ENCODE measurements at places on chromosomes 13 and 19.

DNA sequence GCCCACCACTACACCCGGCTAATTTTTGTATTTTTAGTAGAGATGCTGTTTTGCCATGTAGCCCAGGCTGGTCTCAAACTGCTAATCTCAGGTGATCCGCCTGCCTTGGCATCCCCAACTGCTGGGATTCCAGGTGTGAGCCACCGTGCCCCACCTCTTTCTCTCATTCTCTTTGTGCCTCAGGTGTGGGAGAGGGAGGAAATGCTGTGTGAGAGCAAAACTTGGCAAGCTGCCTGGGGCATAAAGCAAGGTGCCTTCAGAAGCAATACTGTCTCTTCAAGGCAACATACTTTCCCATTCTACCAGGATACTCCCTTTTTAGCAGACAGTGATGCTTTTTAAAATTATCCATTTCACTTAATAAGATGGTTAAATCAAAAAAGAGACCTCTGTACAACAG is 53.2 kb upstream of the RFC3 start:
- DNase-seq, result peak; percentile 48

- no peak for DNase-seq
Observed at GRCh38 chr13:79662882-79663281, 181.9 kb downstream of the NDFIP2 start.

DNA sequence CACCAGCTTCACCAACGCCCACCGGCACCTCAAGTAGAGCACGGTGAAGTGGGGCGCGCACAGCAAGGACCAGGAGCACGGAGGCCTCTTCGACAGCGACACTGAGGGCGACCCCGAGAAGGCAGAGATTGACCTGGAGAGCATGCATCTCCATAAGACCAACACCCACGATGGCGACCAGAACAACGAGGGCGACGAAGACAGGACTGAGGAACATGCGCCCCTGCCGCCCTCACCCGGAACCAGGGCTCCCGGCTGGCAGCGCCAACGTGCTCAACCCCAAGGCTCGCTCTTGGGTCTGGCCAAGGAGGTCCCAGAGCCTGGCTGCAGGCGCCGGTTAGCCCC is 18.5 kb upstream of the RNF17 start:
- DNase-seq, result no peak

GRCh38 chr19:52660981-52661380 is 22.8 kb upstream of the ZNF83 start:
- no peak for DNase-seq

DNA sequence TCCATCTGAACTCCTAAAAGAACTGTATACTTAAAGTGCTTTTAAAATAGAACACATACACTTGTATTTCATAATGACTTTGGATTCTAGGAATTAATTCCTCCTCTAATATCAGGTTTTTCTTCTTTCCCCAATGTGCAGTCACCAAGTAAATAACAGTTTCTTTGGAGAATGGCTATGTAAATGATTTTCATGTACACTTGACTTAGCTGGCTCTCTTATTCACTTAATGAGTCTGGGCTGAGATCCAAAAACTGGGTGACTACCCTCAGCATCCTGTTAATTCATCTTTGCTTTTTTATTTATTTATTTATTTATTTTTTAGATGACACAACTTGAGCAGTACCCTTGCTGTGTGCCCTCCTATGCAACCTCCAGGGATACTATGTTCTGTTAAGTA is 1003.7 kb downstream of the SLITRK1 start:
- peak; percentile 56 for DNase-seq

DNA sequence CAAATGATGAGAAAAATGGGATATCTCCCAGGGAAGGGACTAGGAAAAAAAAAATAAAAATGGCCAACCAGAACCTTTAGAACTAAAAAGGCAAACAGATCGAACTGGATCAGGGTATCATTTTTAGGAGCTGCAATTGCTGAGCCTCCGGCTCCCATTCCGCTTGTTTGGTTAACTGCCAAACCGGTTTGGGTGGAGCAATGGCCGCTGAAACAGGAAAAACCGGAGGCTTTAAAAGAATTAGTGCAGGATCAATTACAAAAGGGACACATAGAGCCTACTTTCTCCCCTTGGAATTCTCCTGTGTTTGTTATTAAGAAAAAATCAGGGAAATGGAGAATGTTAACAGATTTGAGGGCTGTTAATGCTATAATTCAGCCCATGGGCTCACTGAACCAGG is 12.7 kb upstream of the ZNF443 start:
- DNase-seq, result no peak

- peak; percentile 44 for DNase-seq
Observed at GRCh38 chr13:93356469-93356868, 129.9 kb downstream of the GPC6 start.

GRCh38 chr19:35436477-35437405 is 11.3 kb upstream of the FFAR2 start:
- no peak for DNase-seq

DNA sequence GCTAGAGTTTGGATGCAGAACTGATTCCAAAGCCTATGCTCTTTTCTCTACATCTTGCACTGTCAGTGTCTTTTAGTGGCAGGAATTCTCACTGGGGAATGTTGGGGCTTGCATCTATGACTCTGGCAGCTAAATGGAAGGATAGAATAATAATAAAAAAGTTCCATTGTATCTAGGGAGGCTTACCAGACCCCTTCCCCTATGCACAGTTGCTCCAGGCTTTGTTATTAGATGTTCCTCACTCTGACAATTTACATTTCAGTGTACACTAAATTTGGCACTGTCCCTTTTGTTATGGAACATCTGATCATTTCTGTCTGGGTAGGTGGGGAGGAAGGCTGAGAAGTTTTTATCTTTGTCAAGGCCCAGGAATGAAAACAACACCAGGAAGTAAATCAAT is 3.7 kb upstream of the TRIM13 start:
- no peak for DNase-seq

GRCh38 chr13:43877766-43878165 is 1.8 kb downstream of the CCDC122 start:
- no peak for DNase-seq

DNA sequence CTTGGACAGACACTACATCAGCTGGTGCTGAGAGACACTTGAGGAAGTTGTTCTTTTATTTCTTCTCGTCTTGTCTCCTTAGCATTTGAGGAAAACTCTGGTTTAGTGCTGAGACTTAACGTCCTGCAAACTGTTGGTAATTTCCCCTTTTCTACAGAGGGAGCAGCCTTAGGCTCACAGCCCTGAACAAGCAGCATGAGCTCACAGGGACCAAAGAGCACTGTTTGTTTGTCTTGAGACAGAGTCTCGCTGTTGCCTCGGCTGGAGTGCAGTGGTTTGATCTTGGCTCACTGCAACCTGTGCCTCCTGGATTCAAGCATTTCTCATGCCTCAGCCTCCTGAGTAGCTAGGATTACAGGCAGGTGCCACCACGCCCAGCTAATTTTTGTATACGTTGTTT is 5.5 kb downstream of the ZNF805 start:
- DNase-seq, result no peak

- DNase-seq, result no peak
Observed at GRCh38 chr13:73340069-73340468, 281.3 kb downstream of the KLF5 start.
